Gastroesophageal sphincter (tissue), 4 donors: ENCODE measurements at places on chromosomes 6 and 20. TPM values are rescaled to one million over a fixed set of nuclear protein-coding genes. Genes with fewer than 3 reads are reported as not detected.

NFYA gene
- total RNA-seq, result 12.4 TPM

DNA sequence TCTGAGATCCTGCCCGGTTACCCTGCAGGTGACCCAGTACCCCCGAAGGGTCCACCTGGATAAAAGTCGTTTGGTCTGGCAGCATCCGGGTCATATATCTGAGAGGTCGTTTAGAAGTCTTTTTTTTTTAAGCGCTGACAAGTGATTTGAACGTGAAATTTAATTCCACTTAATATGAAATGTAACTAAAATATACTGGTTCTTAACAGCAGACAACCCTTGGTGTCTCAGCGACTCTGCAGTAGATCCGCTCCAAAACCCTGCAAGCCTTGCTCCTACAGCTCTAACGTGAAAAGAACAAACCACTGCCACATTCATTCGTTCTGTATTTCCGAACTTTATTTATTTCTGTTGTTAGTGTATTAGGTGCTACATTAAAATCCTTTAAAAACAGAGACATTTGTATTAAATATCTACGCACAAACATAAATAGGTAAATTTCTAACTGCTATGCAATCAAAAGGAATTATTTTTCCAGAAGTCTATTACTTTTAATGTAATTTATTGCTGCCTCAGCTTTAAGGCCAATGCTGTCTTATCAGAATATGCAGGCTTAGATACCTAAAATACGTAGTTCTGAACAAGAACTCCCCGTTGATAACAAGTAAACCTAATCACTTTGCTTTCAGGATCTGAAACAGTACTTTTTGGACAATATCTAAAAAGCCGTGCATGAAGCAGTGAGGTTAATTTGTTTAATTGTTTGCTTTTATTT is 33.5 kb upstream of the TCF21 start:
- ATAC-seq, result no peak

- no peak for ATAC-seq
These were observed 397.8 kb downstream of the KIF16B start for GRCh38 chr20:16175322-16175961.

KCNQ2 gene
- not detected for total RNA-seq

GRCh38 chr20:24376311-24377099 is 92.9 kb upstream of the SYNDIG1 start:
- no peak for ATAC-seq
